Activated T-helper 2 cell treated with anti-CD3 and anti-CD28 coated beads, Interferon-gamma antibody, Interleukin-2, Interleukin-4, amounts not matched to agents 10 μg/mL and 5 μg/mL and 100 μg/mL, durations not matched to agents 14 hours and 24 hours and 36 hours (primary cell): ENCODE measurements at places on chromosomes 5 and 9. TPM values are rescaled to one million over a fixed set of nuclear protein-coding genes. Genes with fewer than 3 reads are reported as not detected.

DNA sequence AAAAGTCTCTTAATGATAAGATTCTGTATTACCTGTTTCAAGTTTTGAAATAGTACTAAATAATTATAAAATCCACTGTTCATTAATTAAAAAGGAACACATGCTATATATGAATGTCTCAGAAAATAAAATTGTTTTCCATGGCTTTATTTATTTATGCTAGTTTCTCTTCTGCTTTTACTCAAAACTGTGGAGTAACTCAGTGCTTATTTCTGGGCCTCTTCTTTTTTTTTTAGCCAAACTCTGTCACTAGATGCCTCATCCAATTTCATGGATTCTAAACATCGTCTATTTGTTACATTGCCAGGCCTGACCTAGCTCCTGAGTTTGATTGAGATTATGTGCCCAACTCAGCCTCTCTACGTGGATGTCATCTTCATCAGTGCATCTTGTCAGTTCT, 1509.7 kb downstream of the MAT2B start:
- no peaks in the 10 kb centered on the region for H3K36me3 ChIP-seq
- DNase-seq, result no peak
- no peaks in the 10 kb centered on the region for H3K4me1 ChIP-seq
- H3K4me3 ChIP-seq, result no peak overlapping the region
- H3K27ac ChIP-seq, result no peak overlapping the region

NUTM2F gene
- total RNA-seq, result not detected in 2 replicates

DNA sequence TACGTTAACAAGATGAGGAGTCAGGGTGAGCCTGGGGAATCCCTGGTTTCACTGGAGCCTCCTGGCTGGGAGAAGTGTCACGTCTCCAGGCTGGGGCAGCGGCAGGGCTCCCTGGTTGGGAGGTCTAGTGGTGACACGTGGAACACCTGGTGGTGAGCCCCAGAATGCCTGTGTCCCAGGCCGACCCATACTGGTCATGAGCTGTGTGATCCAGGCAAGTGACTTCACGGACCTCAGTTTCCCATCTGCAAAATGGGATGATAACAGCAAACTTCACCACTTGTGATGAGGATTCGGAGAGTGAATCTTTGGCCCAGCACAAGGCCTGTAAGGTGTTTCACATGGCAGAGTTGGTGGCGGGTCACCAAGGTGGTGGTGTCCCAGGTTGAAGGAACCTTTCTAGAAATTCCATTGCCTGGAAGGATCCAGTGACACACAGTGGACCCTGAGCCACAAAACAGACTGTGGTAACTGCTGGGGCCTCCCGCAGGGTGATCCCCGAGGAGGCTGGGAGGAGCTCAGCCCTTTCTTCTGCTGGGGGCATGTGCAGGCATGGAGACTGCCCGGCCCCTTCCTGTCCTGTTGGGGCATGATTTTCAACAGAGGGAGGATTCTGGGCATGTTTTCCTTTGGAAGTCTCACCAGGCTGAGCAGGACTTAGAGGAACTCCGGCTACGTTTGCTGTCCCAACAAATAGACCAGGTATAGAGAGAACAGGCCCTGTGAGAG, 153.9 kb upstream of the IER5L start:
- DNase-seq, result no peak
- peaks cover 21% of the 10 kb centered on the region for H3K4me1 ChIP-seq
- H3K27me3 ChIP-seq, result peaks cover 2% of the 10 kb centered on the region
- no peaks in the 10 kb centered on the region for H3K36me3 ChIP-seq
- no peak overlapping the region for H3K27ac ChIP-seq
- H3K4me3 ChIP-seq, result no peak overlapping the region

- no peak for DNase-seq
- H3K4me1 ChIP-seq, result no peaks in the 10 kb centered on the region
- H3K27ac ChIP-seq, result no peak overlapping the region
- H3K4me3 ChIP-seq, result no peak overlapping the region
These were observed 40.4 kb downstream of the PPIC start for GRCh38 chr5:122996091-122996490.

DNA sequence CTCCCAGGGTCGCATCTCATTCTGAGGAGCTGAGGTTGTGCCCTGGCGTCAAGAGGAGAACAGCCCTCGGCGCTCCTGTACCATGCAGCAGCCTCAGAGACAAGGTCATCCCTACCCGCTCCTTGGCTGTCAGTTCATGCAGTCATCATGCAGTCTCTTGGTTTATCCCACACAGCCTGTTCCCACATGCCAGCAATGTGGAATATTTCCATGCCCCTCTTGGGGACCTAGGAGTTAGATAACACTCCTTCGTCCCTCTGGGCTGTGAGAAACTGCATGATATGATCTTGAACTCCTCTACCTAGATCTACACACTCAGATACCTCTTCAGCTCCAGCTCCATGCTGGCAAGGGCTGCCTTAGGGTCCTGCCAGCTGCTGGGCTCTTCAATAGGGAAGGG, 97.6 kb downstream of the BOD1 start:
- H3K4me1 ChIP-seq, result no peaks in the 10 kb centered on the region
- H3K4me3 ChIP-seq, result no peak overlapping the region
- peaks cover 6% of the 10 kb centered on the region for H3K27me3 ChIP-seq
- no peaks in the 10 kb centered on the region for H3K36me3 ChIP-seq
- no peak for DNase-seq
- no peak overlapping the region for H3K27ac ChIP-seq

GRCh38 chr5:410911-411517, 32.0 kb upstream of the EXOC3 start:
- peaks cover 33% of the 10 kb centered on the region for H3K4me1 ChIP-seq
- H3K27me3 ChIP-seq, result no peaks in the 10 kb centered on the region
- H3K36me3 ChIP-seq, result peaks cover 63% of the 10 kb centered on the region

PKD2L2 gene
- total RNA-seq, result not detected in 2 replicates

DNA sequence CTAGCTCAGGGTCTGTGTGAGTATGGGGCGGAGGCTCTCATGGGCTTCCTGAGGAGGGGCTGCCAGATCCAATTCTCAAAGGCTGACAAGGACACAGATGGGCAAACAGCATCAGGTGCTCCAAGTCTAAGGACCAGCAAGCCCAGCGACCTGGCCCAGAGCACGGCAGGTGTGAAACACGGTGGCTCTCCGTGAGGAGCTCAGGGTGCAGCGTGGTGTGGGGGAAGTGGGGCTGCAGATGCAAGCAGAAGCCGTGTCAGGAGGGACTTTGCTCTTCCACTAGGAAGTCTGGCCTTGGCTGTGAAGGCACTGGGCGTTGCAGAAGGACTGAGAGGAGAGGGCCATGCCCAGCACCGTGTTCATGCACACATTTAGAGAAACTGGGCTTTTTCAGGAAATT, 420.0 kb downstream of the GADD45G start:
- no peaks in the 10 kb centered on the region for H3K4me1 ChIP-seq
- H3K36me3 ChIP-seq, result no peaks in the 10 kb centered on the region
- no peak overlapping the region for H3K4me3 ChIP-seq
- H3K27me3 ChIP-seq, result peaks cover 25% of the 10 kb centered on the region

SLC1A1 gene
- 0.14 TPM in 1 of 2 replicates, not detected in the other for total RNA-seq

CD74 gene
- total RNA-seq, result 445 and 452 TPM in 2 replicates

DNA sequence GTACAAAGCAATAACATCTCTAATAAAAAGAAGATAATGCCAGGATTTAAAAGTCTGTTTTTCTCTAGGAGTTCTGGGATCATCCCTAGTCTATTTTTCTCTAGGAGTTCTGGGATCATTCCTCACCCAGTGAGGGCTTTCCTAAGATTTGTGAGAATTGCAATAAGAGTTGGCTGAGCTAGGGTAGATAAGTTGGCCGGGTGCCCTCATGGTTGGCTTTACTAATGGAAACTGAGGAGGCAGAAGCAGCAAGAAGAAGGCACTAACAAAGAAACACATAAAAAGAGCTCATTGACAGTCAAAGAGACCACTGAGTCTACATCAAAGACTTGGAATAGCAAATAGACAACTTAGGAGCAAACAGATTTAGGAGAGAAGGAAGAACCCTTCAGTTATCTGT, 4.2 kb downstream of the SLC1A3 start:
- H3K4me3 ChIP-seq, result no peak overlapping the region
- peaks cover 53% of the 10 kb centered on the region for H3K27me3 ChIP-seq
- no peak overlapping the region for H3K27ac ChIP-seq
- no peaks in the 10 kb centered on the region for H3K36me3 ChIP-seq

DNA sequence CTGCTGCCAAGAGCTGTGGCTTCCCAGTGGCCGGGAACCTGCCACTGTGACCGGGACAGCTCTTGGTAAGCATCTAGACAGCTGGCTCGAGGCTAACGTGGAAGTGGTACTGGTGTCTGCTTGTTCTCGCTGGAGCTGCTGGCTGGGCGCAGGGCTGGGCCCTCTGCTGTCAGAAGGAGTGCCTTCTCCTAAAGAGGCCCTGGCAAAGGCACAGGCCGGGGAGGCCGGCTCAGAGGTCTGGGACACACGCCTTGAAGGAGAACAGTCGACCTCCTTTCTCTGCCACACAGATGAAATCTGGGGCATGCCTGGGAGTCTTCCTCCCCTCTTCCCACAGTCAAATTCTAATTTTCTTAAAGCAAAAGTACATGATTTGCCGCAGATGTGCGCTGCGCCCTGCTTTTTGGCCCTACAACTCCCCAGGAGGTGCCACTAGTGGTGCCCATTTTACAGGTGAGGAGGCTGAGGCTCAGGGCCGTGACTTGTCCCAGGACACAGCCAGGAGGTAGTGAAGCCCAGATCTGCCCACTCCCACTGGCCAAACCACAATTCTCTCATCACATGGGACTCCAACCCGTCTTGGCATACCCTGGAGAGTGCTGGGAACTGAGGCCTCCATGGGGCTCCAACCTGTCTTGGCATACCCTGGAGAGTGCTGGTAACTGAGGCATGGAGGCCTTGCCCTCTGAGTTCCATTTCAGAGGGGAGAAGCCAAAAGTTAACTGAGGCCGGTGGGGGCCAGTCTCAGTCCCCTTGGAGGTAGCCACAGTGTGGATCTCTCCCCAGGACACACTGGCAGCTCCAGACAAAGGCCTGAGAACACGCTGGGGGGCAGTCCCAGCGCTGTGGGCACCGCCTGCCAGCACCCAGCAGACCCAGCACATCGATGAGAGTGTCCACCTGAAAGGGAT, 12.0 kb upstream of the RXRA start:
- no peak for DNase-seq
- no peaks in the 10 kb centered on the region for H3K36me3 ChIP-seq
- peaks cover 16% of the 10 kb centered on the region for H3K27me3 ChIP-seq
- H3K27ac ChIP-seq, result no peak overlapping the region

- no peak overlapping the region for H3K4me3 ChIP-seq
- DNase-seq, result no peak
- H3K4me1 ChIP-seq, result peaks cover 19% of the 10 kb centered on the region
- H3K27me3 ChIP-seq, result peaks cover 5% of the 10 kb centered on the region
- H3K27ac ChIP-seq, result no peak overlapping the region
These were observed 13.9 kb downstream of the TLR4 start for GRCh38 chr9:117718085-117718484.

DNA sequence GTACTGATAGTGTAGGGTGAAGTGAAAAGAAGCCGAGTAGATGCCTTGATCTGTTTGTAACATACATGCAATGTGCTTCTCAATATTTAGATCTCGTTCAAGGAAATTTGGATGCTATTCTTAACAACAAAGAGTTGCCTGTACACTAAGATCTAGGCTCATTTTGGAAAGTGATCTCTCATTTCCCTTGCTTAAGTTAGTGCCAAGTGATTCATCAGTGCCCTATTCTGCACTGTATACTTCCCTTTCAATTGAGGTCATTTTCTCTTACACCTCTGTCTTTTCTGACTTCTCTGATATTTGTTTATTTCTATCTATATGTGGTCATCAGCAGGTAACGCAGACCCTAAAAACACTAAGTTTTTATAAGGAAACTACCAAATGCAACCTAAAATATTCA, 528.6 kb upstream of the PTPRD start:
- H3K4me3 ChIP-seq, result no peak overlapping the region
- no peak overlapping the region for H3K27ac ChIP-seq
- H3K4me1 ChIP-seq, result no peaks in the 10 kb centered on the region
- no peaks in the 10 kb centered on the region for H3K27me3 ChIP-seq
- no peaks in the 10 kb centered on the region for H3K36me3 ChIP-seq

PCDHB7 gene
- total RNA-seq, result 0.07 TPM in 1 of 2 replicates, not detected in the other

CNTFR gene
- total RNA-seq, result not detected in 2 replicates

SPARC gene
- total RNA-seq, result 0.43 TPM in 1 of 2 replicates, not detected in the other

ITK gene
- total RNA-seq, result 313 and 319 TPM in 2 replicates

UBTD2 gene
- total RNA-seq, result 6.6 TPM in 2 replicates

DNA sequence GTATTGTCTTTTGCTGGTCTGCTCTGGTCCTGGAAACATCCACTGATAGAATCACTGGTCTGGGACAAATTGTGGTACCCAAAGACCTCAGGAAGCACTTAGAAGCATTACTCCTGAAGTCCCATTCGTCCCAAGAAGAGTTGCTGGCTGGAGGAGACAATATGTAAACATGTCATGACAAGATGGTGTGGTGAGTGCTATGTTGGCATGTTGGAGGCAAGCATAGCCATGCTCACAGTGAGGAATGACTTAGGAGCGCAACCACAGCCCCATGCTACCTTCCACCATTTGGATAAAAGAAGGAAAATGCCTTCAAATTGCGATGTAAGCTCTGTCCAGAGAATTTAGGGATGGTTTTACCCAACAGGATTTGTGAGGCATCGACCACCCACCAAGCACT, 115.8 kb upstream of the STC2 start:
- DNase-seq, result no peak
- no peak overlapping the region for H3K27ac ChIP-seq
- no peaks in the 10 kb centered on the region for H3K4me1 ChIP-seq
- no peak overlapping the region for H3K4me3 ChIP-seq
- no peaks in the 10 kb centered on the region for H3K27me3 ChIP-seq

DNA sequence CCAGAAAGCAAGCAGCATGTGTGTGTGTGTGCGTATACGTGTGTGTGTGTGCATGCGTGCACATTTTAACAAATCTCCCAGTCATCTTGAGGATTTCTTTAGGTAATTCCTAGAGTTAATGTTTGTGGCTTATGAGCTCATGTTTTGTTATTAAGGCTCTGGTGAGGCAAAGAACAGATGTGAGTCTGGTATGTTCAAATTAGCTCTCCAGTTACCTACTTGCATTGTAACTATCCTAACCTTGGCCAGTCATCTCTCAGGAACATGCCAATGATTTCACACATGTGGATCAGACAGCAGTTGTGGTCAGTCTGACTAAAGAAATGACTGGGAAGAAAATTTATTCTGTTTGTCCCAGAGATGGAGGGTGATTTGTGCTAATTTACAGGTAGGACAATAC, 163.1 kb downstream of the IZUMO3 start:
- no peaks in the 10 kb centered on the region for H3K4me1 ChIP-seq
- no peaks in the 10 kb centered on the region for H3K36me3 ChIP-seq
- no peak for DNase-seq
- no peaks in the 10 kb centered on the region for H3K27me3 ChIP-seq

UGT3A2 gene
- not detected in 2 replicates for total RNA-seq
